MV-4-11 (cell line): ENCODE measurements at places on chromosomes 1 and 21.
A peak's percentile ranks its signal among the peaks of the same experiment; 100 is the strongest.

GRCh38 chr1:24759492-24759891, 14.2 kb downstream of the CLIC4 start:
- no peak for DNase-seq

DNA sequence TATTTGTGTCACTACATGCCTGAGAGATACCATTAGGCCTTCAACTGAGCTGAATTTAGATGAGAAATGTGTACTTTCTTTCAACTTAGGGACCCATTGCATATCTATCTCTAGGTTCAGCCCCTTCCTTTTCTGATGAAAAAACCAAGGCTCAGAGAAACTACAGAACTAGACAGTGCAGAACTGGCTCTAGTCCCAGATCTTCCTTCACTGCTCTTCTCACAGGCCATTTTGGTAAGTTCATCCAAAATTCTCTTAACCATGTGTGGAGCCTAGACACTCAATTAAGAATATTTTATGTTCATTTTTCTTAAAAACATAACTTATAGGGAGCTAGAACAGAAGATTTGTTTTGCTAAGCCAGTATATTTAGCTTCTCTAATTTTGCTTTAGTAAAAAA, 128.9 kb downstream of the ASTN1 start:
- DNase-seq: no peak

DNA sequence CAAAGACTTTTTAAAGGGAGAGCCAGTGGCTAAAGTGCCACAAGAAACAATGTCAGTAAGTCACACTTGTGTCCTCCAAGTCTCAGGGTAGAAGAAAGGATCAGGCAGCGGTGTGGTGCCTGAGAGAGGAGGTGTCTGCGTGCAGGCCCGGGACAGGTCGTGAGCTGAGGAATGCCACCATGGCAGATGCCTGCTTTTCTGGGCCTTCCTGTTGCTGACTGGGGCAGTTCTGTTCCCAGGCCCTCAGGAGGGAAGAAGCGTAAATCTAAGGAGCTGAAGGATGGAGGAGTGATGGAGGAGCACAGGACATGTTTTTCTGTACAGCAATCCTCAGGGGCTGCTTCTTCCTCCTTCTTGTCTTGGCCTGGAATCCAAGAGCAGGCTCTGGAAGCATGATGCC, 165.8 kb downstream of the ZBTB18 start:
- DNase-seq: no peak

DNA sequence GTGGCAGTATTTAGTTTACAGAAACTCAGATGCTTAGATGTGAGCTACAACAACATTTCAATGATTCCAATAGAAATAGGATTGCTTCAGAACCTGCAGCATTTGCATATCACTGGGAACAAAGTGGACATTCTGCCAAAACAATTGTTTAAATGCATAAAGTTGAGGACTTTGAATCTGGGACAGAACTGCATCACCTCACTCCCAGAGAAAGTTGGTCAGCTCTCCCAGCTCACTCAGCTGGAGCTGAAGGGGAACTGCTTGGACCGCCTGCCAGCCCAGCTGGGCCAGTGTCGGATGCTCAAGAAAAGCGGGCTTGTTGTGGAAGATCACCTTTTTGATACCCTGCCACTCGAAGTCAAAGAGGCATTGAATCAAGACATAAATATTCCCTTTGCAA, 59.7 kb upstream of the ZNF326 start:
- DNase-seq: no peak

DNA sequence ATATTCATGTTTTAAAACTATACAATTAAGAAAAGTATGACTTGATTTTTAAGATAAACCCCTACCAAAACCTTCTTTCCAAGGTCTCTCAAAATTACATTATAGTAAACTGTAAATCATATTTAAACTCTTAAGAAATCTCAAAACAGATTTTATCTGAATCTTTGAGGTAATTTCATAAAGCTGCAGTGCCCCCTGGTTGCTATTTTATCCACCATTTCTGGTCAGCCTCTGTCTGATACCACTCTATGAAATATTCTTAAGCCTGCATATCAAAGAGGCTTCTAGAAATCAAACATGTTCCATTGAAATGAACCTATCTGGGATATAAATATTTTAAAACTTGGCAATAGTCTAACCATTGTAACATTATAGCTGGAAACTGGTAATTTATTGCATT, 317.3 kb downstream of the COL11A1 start:
- no peak for DNase-seq

DNA sequence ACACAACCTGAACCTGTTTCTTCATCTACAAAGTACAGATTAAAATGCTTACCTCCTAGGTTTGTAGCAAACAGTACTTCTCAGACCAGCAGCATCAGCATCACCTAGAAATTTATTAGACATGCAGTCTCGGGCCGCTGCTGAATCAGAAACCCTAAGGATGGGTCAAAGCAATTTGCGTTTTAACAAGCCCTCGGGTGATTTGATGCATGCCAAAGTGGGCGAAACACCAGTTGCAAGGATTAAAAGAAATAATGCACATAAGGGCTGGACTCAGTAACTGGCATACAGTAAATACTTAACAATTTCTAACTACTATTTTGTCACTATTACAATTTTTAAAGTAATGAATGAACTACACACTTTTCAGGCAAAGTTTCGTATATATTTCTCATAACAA, 47.5 kb downstream of the SH3GLB1 start:
- DNase-seq: no peak

DNA sequence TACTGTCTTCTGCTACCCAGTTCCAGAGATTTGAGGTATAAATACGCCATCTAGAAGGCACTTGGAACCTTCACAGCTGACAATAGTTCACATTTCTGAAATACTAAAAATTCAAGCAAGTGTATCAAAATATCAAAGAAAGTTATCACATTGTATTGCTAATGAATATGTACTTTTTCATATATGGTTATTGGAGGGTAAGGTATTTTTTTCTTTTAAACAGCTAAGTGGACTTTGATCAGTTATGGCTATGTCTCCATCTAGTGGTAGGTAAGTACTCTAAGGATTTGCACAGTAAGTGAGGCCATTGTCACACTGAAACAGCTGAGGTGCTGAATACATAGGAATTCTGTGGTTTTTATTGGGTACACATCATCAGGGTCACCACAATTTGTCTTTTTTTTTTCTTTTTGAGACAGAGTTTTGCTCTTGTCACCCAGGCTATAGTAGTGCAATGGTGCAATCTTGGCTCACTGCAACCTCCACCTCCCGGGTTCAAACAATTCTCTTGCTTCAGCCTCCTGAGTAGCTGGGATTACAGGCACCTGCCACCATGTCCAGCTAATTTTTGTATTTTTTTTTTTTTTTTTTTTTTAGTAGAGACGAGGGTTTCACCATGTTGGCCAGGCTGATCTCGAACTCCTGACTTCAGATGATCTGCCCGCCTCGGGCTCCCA, 49.1 kb upstream of the CR2 start:
- peak; percentile 41 for DNase-seq

DNA sequence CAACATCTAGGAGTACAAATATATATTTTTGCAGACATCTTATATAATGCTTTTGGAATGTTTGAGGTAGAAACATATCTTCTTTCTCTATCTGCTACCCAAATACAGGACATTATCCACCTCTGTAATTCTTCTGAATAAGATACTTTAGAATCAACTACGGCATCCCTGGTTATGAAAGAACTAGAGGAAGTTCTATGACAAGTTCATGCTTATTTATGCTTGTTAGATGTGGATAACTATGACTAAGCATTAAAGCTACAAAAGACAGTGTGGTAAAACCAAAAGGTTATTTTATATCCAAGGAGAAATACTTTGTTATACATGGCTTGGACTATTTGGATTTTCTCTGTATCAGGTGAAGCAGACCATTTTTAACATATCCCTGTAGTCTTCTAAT, 894.0 kb downstream of the KCNT2 start:
- DNase-seq: peak; percentile 80

DNA sequence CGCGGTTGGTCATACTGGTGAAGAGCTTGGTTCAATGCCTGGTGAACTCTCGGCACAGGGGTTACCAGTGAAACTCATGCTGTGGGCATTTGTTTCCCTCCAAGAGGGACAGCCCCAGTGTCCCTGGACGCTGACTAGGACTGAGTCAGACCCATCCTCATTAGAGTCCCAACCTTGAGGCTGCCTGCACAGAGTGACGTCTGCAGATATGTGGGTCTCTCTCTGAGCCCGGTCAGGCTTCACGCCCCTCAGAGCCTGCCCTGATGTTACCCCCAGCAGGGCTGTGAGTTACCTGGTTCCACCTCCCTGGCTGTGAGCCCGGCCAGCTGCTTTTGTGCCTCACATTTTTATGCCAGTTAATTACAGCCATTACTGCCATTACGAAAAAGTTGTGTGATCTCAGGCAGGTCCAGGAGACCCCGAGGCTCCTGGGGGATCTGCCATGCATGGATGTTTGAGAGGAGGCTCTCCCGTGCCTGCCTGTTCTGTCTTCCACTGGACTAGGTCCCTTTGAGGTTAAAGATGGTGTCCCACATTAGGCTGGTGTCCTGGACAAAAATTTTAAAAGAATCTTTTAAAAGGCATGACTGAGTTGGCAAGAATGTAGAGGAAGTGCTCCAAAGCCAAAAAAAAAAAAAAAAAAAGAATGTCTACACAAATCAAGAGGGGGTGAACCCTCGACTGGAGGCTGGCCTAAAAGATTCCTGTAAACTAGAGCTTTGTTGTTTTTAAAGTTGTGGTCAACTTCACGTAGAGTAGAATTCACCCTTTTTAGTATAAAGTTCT, 36.6 kb upstream of the PADI1 start:
- no peak for DNase-seq

DNA sequence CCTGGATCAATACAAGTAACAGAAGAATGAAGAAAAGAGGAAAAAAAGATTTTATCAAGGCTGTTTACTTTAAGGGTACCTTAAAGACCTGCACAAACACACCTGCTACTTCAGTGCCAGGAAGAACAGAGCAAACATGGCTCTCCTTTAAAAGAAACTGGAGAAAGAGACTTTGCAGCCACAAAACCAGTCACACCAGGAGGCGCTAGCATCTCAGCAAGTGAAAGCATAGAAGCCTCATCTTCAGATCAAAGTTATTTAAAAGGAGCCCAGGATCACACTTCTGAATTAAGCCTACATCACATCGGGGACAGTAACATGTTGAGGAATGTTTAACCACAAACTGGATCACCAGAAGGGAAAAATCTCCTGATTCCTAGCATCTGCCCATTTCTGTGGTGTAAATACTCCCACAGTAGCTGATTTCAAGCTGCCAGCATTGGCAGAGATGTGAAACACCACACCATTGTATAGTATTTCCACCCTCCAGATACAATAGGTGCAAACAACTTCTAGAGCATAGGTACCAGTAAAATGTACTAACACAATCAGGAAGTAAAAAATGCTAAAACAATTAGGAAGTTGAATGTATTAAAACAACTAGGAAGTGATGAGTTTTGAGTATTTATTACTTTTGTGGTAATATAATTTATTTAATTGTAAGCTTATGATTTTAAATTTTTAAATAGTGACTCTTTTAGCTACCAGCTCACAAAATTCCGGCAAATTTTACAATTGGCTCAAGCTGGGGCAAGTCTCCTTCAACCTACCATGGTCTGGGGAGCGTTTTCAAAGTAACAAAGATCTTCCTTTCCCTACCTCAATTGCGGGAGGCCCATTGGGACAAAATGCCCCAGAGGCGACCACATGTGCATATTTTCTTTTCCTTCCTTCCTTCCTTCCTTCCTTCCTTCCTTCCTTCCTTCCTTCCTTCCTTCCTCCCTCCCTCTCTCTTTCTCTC, 105.3 kb upstream of the CLDN14 start:
- no peak for DNase-seq
